ENCODE measurements at places on chromosomes 3 and 15. TPM values are rescaled to one million over a fixed set of nuclear protein-coding genes. Genes with fewer than 3 reads are reported as not detected.

CD86 gene
- 0.14 TPM for total RNA-seq

CGNL1 gene
- not detected for total RNA-seq

- peak; percentile 59 for DNase-seq
These were observed at the start of gene SIDT1 for GRCh38 chr3:113531826-113532697. Gene SIDT1 (plus strand): TSS chr3:113532555. CDS start chr3:113533022, 467 bp downstream.

GRCh38 chr3:120659285-120659684, 22.8 kb downstream of the HGD start:
- DNase-seq, result no peak

DNA sequence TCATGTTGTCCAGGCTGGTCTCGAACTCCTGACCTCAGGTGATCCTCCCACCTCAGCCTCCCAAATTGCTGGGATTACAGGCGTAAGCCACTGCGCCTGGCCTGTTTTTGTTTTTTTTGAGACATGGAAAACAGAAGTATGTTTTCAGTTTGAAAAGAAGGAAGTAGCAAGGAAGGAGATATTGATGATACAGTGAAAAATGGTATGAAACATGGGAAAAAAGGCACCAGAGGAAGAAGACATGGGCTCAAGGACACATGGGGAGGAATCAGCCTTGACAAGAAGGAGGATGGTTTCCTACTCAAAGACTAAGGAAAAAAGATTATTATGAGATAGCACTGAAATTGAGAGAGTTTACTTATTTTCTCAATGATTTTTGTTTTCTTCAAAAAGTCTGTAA, 30.7 kb downstream of the FMN1 start:
- no peak for DNase-seq

DNA sequence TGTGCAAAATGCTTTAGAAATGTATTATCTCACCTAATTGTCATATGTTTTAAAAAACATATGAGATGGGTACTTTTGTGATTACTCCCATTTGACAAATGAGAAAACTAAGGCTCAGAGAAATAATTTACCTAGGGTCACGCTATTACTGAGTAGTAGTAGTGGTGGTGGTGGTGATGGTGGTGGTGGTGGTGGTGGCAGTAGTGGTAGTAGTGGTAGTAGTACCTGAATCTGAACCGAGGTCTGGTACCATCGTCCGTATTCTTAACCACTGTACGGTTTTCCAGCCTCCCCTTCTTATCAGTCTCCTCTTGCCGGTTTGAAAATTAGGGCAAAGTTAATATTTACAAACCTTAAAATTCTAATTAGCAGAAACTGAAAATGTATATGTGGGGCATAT, 102.4 kb downstream of the KLHL25 start:
- DNase-seq, result no peak

DNA sequence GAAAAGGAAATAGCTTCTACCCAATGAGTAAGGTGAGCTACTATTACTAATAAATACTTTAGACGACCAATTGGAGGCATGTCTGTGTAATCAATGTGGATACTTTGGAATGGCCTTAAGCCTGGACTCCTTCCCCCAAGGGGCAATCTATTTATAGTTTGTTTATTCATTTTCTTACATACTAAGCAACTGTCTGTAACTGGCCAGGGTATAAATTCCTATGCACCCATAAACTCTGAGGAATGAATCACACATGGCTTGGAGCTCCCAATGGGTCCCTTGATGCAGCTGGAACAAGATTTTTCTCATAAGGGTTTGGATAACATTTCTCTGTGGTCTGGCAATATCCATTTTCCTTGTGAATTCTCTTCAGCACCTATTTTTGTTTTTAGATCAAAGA, 506.8 kb downstream of the EDEM1 start:
- no peak for DNase-seq

XCR1 gene
- total RNA-seq, result not detected

LRRN1 gene
- total RNA-seq, result 0.45 TPM

CCR1 gene
- not detected for total RNA-seq

DNA sequence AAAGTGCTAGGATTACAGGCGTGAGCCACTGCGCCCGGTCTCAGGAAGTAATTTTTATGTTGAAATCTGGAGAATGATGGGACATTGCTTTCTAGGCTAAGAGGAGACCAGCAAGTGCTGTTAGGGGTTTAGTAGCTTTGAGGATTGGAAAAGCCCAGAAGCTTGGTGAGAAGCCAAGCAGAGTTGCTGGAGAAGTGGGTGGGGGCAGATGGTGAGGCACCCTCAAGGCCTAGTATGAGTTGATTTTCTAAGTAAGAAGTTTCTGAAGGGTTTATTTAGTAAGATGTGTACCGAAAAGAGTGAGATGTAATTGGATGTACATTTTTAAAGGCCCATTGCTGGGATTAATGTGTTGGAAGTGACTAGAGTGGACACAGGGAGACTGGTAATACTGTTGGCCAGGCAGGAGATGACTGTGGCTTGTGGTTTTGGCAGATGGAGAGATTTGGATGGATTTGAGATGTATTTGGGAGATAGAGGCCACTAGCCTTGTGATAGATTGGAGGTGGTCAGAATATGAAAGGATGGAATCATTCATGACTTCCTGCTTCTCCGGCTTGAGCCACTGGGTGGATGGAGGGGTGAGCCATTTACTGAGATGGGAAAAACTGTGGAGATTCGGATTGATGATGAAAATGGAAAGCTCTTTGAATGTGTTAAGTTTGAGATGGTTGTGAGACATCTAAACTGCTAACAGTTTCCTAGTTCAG, 2.3 kb downstream of the LRRC28 start:
- DNase-seq, result no peak

COX17 gene
- 76.2 TPM for total RNA-seq

ADPRH gene
- total RNA-seq, result 3.4 TPM

DNA sequence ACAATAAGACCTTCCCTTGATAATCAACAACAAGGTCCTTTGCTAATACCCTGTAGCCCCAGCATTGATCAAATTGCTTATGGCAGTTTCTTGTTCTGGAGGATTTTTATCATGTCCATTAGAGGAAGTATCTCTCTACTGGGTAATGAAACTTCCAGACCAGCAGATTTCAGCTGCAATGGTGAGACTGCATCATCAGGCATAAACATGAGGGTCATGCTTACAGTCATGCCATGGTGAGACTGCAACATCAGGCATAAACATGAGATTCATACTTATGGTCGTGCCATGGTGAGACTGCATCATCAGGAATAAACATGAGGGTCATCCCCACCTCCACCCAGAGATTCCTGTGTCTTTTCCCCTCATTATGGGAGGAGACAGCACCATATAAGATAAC, 129.0 kb upstream of the LIPC start:
- DNase-seq, result no peak

GRCh38 chr3:152283492-152284381, 15.0 kb downstream of the MBNL1 start:
- no peak for DNase-seq

- no peak for DNase-seq
These were observed 7.4 kb downstream of the HMCES start for GRCh38 chr3:129286081-129286480.

DNA sequence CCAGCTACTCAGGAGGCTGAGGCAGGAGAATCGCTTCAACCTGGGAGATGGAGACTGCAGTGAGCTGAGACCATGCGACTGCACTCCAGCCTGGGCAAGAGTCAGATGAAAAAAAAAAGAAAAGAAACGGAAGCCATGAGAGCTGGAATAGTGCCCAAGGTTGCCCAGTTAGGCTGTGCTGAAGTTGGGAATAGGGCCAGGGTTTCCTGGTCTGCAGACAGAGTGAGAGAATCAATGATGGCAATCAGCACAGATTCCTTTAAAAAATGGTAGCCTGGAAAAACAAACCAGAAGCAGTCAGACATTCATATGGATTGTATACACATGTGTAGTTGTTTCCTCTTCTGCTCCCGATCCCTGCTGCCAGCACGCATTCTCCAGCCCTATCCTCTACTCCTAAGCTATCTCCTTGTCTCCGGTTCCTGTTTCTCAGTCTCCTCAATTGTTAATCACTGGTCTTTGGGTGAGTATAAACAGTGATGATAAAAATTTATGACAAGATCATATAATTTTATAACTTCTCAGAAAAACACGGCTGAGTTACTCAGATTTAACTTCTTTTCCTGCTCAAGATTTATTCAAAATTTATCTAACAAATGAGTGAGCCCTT, 316.2 kb upstream of the UMPS start:
- DNase-seq, result no peak

DNA sequence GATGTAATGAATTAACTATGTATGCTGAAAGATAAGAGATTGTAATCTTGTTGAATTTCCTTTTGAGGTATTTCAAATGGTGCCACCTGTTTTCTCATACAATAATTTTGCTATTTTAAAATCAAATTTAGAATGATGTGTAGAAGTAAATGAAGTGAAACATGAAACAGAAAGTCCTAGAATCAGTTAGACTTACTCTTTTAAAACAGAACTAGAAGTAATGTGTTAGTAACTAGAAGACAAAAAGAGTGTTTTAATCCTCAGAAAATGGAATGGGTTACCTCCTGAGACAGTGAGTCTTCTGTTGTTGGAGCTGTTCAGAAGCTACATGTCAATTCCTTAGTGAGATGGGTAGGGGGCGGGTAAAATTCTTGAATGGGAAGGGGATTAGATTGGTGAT, 8.1 kb upstream of the MAP2K5 start:
- no peak for DNase-seq

DNA sequence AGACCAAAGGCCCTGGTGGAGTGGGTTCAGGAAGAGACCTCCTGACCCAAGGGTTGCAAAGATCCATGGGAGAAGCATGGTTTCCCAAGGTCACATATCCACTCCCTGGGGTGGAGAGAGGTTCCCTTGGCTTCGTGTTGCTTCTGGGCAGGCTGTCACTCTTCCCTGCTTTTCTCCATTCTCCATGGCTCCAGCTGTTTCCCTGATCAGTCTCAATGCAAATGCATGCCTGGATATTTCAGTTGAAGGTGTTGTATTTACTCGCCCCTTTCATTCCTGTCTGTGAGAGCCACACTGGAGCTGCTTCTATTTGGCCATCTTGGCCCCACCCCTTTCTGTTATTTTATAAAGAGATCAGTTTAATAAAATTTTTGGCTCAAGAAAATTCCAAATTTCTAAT, 95.0 kb upstream of the PLSCR4 start:
- DNase-seq, result no peak

DNA sequence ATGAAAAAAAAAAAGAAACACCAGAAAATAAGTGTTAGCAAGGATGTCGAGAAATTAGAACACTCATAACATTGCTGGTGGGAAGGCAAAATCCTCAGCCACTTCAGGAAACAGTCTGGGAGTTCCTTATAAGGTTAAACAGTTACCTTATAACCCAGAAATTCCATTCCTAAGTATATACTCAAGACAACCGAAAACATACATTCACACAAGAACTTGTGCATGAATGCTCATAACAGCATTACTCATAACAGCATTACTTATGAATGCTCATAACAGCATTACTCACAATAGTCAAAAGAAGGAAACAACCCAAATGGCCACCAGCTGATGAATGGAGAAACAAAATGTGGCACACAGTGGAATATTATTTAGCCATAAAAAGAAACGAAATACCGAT, 34.8 kb upstream of the DCP1A start:
- no peak for DNase-seq

Measured in activated naive CD4-positive, alpha-beta T cell treated with anti-CD3 and anti-CD28 coated beads, Interleukin-2, amount 50 U/mL, for 72 hours (primary cell).